ENCODE measurements at places on chromosomes 5 and 9. TPM values are rescaled to one million over a fixed set of nuclear protein-coding genes. Genes with fewer than 3 reads are reported as not detected.

The TTC23L gene
- total RNA-seq: 0.59 TPM

The PLPP7 gene
- 0.73 TPM for total RNA-seq

GRCh38 chr9:82810915-82811314 lies 252.0 kb downstream of the RASEF start:
- H3K27ac ChIP-seq: no peak overlapping the region
- DNase-seq: no peak
- no peaks in the 10 kb centered on the region for H3K4me1 ChIP-seq
- no peaks in the 10 kb centered on the region for H3K36me3 ChIP-seq
- no peak overlapping the region for H3K4me3 ChIP-seq

DNA sequence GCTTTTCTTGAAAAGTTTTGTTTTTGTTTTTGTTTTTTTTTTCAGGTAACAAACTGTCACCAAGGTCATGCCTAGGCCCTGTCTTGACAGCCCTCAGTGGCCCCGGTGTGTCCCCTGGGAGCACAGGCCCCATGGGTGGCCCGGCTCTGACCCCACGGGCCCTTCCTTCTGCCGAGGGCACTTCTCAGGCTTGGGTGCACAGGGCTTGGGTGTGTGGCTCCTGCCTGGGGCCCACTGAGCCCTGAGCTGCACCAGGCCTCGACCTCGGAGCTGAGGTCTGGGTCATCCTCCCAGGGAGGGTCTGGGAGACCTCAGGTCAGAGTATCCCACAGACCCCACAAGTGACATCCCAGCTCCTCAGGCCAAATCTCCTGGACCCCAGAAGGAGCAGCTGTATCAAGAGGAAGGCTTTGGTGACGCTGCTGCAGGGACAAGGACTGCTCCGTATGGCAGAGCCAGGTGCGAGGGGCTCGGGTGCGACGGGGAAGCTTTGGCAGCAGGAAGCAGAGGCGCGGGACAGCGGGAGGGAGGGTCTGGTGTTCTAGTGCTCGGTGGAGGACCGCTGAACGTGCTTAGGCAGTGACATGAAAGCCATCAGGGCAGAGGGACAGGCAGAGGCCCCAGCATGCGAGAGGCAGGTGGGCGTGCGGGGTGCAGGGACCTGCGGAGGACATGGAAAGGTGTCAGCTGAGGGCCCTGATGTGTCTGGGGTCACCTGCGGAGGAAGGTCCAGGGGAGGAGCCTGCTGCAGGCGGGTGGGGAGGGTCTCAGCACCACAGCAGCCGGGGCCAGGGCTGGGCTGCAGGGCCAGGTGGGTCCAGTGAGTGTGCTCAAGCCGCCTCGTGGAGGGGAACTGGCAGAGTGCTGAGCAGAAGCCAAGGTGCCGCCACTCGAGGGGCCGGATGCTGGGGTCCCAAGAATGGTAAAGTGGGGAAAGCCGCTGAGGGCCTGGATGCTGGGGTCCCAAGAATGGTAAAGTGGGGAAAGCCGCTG lies 18.4 kb upstream of the SLC9A3 start:
- no peaks in the 10 kb centered on the region for H3K4me1 ChIP-seq
- H3K36me3 ChIP-seq: no peaks in the 10 kb centered on the region
- DNase-seq: no peak
- no peak overlapping the region for H3K27ac ChIP-seq
- H3K4me3 ChIP-seq: no peak overlapping the region

- H3K27ac ChIP-seq: no peak overlapping the region
- H3K27me3 ChIP-seq: peaks cover 8% of the 10 kb centered on the region
- H3K4me3 ChIP-seq: no peak overlapping the region
- H3K4me1 ChIP-seq: no peaks in the 10 kb centered on the region
- no peaks in the 10 kb centered on the region for H3K36me3 ChIP-seq
Observed at GRCh38 chr5:173699966-173700365, 83.5 kb upstream of the BOD1 start.

All from osteocyte (in vitro differentiated cells).